ENCODE measurements at places on chromosomes 4 and X.

GRCh38 chr4:158861281-158861680 lies 92.5 kb downstream of the FNIP2 start:
- DNase-seq = no peak

- DNase-seq = no peak
Measured at GRCh38 chr4:39494354-39494753, 32.9 kb downstream of the UGDH start.

GRCh38 chr4:7714176-7714575 lies 225.5 kb downstream of the AFAP1 start:
- no peak for DNase-seq

DNA sequence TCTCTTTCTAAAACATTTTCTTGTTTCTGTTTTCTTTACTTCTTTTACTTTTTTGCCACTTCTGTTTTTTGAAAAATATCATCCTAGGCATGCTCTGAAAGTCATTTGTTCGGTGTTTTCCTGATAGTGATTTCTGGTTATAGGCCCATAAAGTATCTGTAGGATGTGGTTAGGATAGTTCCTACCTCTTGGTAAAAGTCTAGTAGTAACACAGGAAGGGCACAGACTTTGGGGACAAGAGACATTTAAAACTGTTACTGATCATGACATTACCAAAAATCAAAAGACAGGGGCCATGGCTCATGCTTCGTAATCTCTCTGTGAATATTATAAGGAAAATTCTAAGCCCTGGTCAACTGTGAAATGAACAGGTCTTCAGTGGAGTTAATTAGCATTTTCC lies 44.8 kb downstream of the FHL1 start:
- peak; percentile 8 for DNase-seq

- no peak for DNase-seq
Measured at GRCh38 chr4:183399616-183400015, 44.8 kb upstream of the CDKN2AIP start.

GRCh38 chr4:141041021-141041476 lies 92.2 kb downstream of the RNF150 start:
- DNase-seq = no peak

- DNase-seq = no peak
Measured at GRCh38 chr4:149121023-149121404, 678.8 kb upstream of the NR3C2 start.

DNA sequence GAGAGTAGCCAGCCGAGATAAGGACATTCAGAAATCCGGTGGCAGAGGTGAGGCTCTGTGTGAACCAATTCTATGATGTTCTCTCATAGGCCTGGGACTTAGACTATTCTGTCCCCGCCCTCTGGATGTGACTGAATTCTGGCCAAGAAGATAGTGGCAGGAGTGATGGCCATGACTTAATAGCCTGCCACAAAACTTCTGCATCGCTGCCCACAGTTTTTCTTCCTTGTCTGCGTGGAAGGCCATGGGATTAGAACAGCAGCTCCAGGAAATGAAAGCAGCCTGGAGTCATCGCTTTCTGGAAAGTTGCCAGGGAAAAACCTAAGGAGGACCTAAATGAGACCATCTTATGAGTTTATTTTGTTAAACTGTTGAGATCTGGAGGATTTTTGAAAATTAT lies 134.7 kb downstream of the F11 start:
- no peak for DNase-seq
